GM23248 (cell line): ENCODE measurements at places on chromosomes 11 and 22. TPM values are rescaled to one million over a fixed set of nuclear protein-coding genes. Genes with fewer than 3 reads are reported as not detected.
A peak's percentile ranks its signal among the peaks of the same experiment; 100 is the strongest.

DNA sequence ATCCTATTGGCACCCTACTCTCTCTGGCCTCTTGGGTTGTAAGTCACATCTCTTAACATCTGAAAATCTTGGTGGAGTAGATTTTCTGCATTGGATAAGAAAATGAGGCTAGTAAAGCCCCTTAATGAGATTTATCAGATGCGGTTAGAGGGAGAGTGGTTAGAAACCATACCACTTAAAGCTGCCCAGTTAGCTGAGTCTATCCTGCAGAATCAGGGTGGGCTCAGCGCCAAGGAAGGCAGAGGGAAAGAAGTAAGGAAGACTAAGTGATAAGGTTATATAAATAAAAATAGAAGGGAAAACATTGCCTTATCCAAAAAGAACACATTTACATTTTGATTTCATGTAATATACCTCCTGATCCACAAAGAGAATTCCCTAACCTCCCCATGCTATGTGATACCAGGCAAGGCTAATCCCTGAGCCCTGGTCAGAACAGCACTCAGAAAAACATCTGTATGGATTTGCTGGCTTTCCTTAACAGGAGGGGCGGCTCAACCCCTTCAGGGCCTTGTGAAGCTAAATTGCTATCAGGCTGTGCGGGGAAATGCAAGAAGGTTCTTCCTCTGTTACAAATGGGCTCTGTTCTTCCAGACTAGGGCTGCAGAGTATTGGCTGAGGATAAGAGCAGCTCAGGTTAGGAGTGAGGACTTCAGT lies 101.7 kb downstream of the SNX19 start:
- DNase-seq, result no peak
- no peaks in the 10 kb centered on the region; the same call in 1 of the 2 replicates for H3K4me1 ChIP-seq
- no peak overlapping the region for H3K4me3 ChIP-seq
- no peak overlapping the region for H3K27ac ChIP-seq
- no peaks in the 10 kb centered on the region for H3K36me3 ChIP-seq

- H3K27me3 ChIP-seq, result peaks cover 17% of the 10 kb centered on the region
- 0 out of 2 replicates have a peak, but pooled peaks cover 7% of the 10 kb centered on the region for H3K4me1 ChIP-seq
Observed at GRCh38 chr22:39967996-39968972, 8.1 kb downstream of the TMA7B start.

GRCh38 chr22:48407256-48407955 lies 1420.3 kb downstream of the BRD1 start:
- no peaks in the 10 kb centered on the region for H3K4me1 ChIP-seq
- H3K4me3 ChIP-seq, result no peak overlapping the region
- DNase-seq, result no peak
- no peaks in the 10 kb centered on the region for H3K27me3 ChIP-seq
- no peak overlapping the region for H3K27ac ChIP-seq
- no peaks in the 10 kb centered on the region for H3K36me3 ChIP-seq

GRCh38 chr11:11588243-11588642 lies 33.6 kb downstream of the GALNT18 start:
- DNase-seq, result no peak
- no peak overlapping the region for H3K27ac ChIP-seq

DNA sequence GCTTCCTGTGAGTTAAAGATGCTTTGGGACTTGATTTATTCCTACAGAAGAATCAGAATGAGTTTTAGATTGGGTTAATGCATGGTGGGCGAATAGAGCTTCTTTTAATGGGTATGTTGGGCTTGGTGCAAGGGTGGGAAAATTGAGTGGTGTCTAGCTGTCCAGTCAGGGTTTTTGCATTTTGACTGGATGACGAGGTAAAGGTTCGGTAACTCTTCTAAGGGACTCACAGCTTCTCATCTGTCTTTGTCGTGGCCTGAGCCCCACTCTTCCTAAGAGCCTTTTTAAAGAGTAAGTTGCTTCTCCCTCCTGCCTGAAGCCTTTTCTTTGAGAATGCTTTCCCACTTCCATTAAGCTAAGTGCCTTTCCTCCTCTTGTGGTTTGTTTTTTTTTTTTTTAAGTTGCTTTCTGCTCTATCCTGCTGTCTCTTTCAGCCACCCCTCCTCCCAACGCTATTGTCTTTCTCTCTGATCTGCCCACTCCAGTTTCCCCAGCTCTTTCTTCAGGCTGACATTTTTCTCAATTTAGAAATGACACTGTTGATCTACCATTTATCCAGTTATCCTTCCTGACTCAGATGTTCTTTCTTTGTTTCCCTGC lies 1.1 kb downstream of the DPF2 start:
- peak overlapping the region; percentile 95 for H3K4me3 ChIP-seq
- no peaks in the 10 kb centered on the region for H3K36me3 ChIP-seq
- DNase-seq, result peak; percentile 47
- H3K4me1 ChIP-seq, result peaks cover 9% of the 10 kb centered on the region
- no peaks in the 10 kb centered on the region for H3K27me3 ChIP-seq

Gene RPS19BP1
- total RNA-seq, result 81.6 and 93.9 TPM in 2 replicates

GRCh38 chr11:7893796-7894195 lies 37.3 kb downstream of the OR10A6 start:
- H3K4me3 ChIP-seq, result no peak overlapping the region
- H3K4me1 ChIP-seq, result peaks cover 57% of the 10 kb centered on the region
- DNase-seq, result no peak
- H3K27me3 ChIP-seq, result no peaks in the 10 kb centered on the region
- no peak overlapping the region for H3K27ac ChIP-seq

Gene APOL4
- total RNA-seq, result not detected in 2 replicates

DNA sequence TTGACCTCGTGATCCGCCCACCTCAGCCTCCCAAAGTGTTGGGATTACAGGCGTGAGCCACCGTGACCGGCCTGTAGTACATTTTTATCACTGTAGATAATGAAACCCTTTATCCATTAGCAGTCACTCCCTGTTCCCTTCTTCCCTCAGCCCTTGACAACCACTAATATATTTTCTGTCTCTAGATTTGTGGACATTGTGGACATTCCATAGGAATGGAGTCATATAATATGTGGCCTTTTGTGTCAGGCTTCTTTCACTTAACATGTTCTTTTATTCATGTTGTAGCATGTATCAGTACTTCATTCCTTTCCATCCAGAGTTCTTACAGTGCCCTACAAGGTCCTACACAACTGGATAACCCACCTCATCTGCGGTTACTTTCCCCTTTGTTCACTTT lies 30.5 kb downstream of the RRM1 start:
- peaks cover 60% of the 10 kb centered on the region for H3K36me3 ChIP-seq
- no peak overlapping the region for H3K4me3 ChIP-seq
- H3K4me1 ChIP-seq, result no peaks in the 10 kb centered on the region
- no peaks in the 10 kb centered on the region for H3K27me3 ChIP-seq
- DNase-seq, result no peak

DNA sequence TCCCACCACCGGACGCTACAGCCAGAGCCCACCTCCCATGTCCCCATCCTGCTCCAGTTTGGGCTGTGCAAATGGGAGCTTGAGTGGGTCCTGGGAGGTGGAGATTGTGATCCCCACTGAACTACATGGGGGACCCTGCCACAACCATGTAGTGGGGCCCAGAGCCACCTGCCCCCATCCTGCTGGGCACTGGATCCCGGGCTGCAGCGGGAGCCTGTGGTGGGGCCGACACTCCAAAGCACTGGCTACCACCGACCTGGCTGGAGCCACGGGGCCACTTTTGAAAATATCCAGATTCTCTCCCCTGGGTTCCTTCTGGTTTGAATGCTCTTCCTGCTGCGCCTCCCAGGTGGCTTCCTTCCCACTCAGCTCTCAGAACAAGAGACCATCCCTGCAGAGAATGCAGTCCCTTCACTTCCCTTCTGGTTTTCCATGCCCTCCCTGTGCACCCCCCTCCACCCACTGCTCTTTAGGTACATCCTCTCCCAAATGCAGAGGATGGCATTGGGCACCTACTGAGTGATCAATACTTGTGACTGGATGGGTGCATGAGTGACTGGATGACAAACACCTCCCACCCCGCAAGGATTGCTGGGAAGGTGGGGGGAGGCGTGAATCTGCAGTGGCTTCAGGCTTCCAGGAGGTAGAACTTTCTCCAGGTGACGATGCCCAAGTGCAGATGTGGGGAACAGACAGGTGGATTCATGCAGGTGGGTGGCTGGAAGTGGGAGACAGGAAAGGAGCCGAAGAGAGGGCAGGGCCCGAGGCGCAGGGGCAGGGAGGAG lies 846 bp upstream of the UNC93B1 start:
- DNase-seq, result no peak
- H3K27me3 ChIP-seq, result no peaks in the 10 kb centered on the region
- no peaks in the 10 kb centered on the region for H3K36me3 ChIP-seq
- H3K4me3 ChIP-seq, result peak overlapping the region; percentile 68; the same call in 1 of the 2 replicates
- H3K4me1 ChIP-seq, result peaks cover 6% of the 10 kb centered on the region; the same call in 1 of the 2 replicates
- no peak overlapping the region for H3K27ac ChIP-seq

Gene GAS2
- total RNA-seq, result 0.51 and 1.2 TPM in 2 replicates

Gene RFPL1
- not detected in 2 replicates for total RNA-seq

DNA sequence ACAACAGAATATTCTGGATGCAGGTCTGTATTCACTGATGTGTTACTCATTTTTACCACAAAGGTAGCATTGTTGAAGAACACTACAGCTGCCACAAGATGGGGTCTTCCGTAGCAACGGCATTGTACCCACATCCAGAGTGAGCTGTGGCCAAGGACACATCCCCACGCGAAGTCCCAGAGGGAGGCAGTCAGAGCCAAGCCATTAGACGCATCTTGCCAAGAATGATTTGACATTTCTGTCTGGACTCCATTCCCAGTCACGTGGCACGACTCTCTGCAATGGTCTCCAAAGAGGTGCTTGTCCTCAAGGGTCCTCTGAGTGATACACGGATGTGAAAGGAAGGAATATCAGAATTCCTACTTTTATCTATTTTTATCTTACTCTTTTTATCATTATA lies 15.5 kb downstream of the OPCML start:
- no peaks in the 10 kb centered on the region for H3K4me1 ChIP-seq
- DNase-seq, result no peak
- no peaks in the 10 kb centered on the region for H3K36me3 ChIP-seq
- H3K27ac ChIP-seq, result no peak overlapping the region

GRCh38 chr11:96306600-96306932 lies 36.4 kb downstream of the MAML2 start:
- H3K27me3 ChIP-seq, result no peaks in the 10 kb centered on the region
- H3K4me3 ChIP-seq, result peak overlapping the region; percentile 66
- DNase-seq, result peak; percentile 75
- H3K27ac ChIP-seq, result peak overlapping the region; percentile 99

DNA sequence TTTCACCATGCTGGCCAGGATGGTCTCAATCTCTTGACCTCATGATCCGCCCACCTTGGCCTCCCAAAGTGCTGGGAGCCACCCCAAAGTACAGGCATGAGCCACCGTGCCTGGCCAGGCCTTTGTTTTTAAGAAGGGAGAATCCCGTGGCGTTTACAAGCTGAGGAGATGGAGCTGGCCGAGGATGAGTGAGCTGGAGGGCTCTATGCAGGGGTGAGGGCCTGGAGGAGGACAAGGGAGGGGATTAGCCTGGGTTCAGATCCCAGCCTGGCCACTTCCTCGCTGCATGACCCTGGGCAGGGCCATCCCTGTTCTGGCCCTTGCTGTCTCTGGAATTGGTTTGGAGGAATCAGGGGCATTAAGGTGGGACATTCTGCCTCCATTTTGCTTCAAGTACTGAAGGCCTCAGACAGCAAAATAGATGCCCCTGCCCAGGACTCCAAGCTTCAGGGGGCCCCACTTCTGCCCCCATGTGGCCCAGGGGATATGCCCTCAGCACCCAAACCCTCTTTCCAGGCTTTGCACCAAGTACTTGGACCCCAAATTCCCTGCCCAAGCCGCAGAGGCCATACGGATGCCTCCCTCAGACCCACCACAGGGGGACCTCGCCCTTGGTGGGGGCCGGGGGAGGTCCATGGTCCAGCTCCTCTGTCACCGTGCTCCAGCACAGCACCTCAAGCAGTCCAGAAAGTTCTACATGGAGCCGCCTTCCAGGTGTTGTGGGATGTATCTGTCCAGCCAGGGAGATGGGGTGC lies 12.1 kb upstream of the LRP5 start:
- DNase-seq, result no peak
- H3K36me3 ChIP-seq, result no peaks in the 10 kb centered on the region
- no peak overlapping the region for H3K4me3 ChIP-seq
- no peak overlapping the region for H3K27ac ChIP-seq
- H3K4me1 ChIP-seq, result no peaks in the 10 kb centered on the region

GRCh38 chr11:12403122-12403996 lies 26.0 kb downstream of the PARVA start:
- H3K4me3 ChIP-seq, result no peak overlapping the region
- H3K27ac ChIP-seq, result no peak overlapping the region
- DNase-seq, result no peak
- no peaks in the 10 kb centered on the region for H3K36me3 ChIP-seq

Gene FAM83F
- total RNA-seq, result not detected in 2 replicates

DNA sequence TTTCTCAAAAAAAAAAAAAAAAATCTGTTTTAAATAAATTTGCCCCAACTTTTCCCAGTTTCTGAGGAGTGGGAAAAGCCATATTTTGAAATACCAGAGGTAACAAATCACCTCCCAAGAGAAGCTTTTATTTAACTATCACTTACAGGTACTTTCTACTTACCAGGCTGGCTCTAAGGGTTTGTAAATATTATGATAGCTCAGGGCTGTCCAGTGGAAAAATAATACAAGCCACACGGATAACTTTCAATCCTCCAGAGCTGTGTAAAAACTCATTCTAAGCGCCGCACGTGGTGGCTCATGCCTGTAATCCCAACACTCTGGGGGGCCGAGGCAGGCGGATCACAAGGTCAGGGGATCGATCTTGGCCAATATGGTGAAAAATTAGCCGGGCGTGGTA lies 5.6 kb upstream of the SEC14L4 start:
- H3K27me3 ChIP-seq, result no peaks in the 10 kb centered on the region
- no peaks in the 10 kb centered on the region for H3K4me1 ChIP-seq
- DNase-seq, result no peak
- no peaks in the 10 kb centered on the region for H3K36me3 ChIP-seq

GRCh38 chr11:68460741-68461574 lies at the start of gene PPP6R3:
PPP6R3 (plus strand) TSS chr11:68460752; CDS start chr11:68537665, 76,913 bp downstream.
- DNase-seq, result peak; percentile 77
- H3K27ac ChIP-seq, result peak within 1 kb of the TSS; percentile 94
- no peaks in the 10 kb centered on the region for H3K27me3 ChIP-seq
- H3K4me3 ChIP-seq, result peak within 1 kb of the TSS; percentile 90
- H3K4me1 ChIP-seq, result peaks cover 21% of the 10 kb centered on the region
- no peaks in the 10 kb centered on the region for H3K36me3 ChIP-seq

DNA sequence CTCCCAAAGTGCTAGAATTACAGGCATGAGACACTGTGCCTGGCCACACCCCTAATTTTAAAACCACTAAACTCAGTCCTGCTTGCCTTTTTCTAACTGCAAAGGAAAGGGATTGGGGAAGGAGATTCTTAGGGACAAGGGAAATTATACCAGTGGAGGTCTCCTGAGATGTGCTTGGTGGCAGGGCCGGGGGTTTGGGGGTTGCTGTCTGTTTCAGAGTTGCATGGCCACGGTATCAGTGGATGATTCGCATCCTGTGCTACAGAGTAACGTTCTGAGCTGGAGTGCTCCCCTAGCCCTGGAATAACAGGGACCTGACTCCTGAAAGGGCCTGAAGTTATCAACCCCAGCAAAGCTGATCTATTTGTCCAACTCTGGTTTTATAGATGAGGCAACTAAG lies 846 bp upstream of the GPHA2 start:
- H3K4me1 ChIP-seq, result no peaks in the 10 kb centered on the region
- no peak overlapping the region for H3K27ac ChIP-seq
- no peaks in the 10 kb centered on the region for H3K27me3 ChIP-seq
- no peak overlapping the region for H3K4me3 ChIP-seq
- DNase-seq, result no peak

GRCh38 chr11:130029137-130029536 lies 26.5 kb upstream of the PRDM10 start:
- H3K4me1 ChIP-seq, result peaks cover 10% of the 10 kb centered on the region
- H3K4me3 ChIP-seq, result no peak overlapping the region
- no peak for DNase-seq
- no peak overlapping the region for H3K27ac ChIP-seq
- H3K36me3 ChIP-seq, result no peaks in the 10 kb centered on the region

GRCh38 chr22:44782363-44782963 lies 30.1 kb downstream of the ARHGAP8 start:
- H3K4me1 ChIP-seq, result no peaks in the 10 kb centered on the region
- no peak overlapping the region for H3K4me3 ChIP-seq
- peaks cover 4% of the 10 kb centered on the region; the same call in 1 of the 2 replicates for H3K27me3 ChIP-seq
- no peak overlapping the region for H3K27ac ChIP-seq
- no peaks in the 10 kb centered on the region for H3K36me3 ChIP-seq
